Activated gamma-delta T cell treated with Interleukin-2 at 50 U/mL for 16 hours (primary cell): ENCODE measurements at places on chromosomes 2 and 18.

- DNase-seq: no peak
Measured at GRCh38 chr18:58562999-58563667, 65.8 kb downstream of the ALPK2 start.

DNA sequence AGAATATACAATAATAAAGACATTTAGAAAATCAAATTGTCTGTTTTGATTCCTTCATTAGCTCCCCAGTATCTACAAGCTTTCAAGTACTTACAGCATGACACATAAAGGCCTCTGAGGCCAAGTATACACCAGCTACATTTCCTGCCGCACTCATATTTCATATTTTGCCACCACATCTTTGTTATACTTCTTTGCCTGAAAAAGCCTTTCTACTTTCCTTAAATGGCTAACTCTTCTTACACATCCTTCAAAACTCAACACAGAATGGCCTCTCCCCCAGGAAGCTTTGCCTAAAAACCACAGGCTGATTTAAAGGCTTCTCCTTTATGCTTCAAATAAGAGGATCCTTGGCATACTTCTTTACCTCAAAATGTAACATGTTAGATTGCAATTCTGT, 4.5 kb downstream of the STK17B start:
- DNase-seq: no peak

DNA sequence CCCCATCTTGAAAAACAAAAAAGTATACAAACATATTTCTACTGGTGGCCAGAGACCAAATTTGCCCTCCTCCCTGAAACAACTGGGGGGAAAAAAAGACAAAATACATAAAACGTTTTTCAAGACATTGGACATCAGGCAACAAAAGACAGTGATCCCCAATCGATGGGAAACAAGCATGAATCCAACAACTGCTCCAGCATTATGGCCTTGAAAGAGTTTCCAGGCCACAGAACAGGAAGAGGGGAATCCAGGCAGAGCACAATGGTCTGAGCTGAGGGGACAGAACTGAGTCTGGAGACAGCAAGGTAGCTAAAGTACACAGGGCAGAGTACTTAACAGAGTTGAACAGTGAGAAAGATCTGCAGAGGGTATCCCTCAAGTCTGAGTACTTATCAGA, 4.4 kb downstream of the CCDC88A start:
- no peak for DNase-seq

- DNase-seq: no peak
Measured at GRCh38 chr18:22293417-22293816, 124.0 kb downstream of the GATA6 start.

- DNase-seq: no peak
Measured at GRCh38 chr2:119440873-119441272, 9.2 kb downstream of the TMEM37 start.

DNA sequence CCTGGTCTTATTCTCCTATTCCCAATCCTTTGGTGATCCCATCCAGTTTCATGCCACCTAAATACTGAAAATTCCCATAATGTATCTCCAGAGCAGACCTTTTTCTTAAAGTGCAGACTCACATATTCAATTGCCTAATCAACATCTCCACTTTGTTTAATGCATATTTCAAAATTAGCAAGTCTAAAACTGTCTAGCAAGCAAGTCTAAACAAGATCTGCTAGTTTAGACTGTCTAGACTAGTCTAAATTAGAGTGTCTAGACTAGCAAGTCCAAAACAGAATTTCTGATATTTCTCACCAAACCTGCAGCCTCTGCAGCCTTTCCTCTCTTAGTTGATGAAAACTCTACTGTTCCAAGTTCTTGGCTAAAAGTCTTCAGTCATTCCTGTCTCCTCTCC, 44.6 kb downstream of the THUMPD2 start:
- DNase-seq: no peak

DNA sequence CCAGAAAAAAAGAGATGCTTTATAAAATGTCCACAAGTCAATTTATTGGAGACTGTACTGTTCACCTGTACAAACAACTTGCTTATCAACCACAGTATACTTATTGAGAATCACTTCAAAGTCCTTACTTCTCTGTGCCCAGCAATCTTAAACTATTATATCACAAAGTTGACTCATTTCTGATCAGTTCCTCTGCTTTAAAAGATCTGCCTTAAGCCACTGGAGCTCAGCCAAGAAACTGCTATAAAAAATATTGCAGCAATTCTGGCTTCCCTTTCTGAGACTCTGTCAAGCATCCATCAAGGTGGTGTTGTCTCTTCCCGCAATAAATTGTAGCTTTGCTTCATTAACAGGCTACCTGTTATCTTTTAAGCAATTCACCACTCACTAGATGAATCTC, 375.2 kb upstream of the SPHKAP start:
- DNase-seq: no peak

DNA sequence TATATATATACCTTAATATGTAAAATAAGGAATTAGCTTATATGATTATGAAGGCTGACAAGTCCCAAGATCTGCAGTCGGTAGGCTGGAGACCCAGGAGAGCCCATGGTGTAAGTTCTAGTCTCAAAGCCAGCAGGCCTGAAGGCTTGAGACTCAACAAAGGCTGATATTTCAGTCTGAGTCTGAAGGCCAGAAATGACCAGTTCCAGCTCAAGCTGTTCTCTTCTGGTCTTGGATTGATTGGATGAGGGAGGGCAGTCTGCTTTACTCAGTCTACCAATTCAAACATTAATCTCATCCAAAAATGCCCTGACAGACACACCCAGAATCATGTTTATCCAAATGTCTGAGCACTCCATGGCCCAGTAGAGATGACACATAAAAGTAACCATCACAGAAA, 22.0 kb downstream of the HNMT start:
- no peak for DNase-seq

- DNase-seq: no peak
Measured at GRCh38 chr2:68471385-68471784, 4.0 kb downstream of the APLF start.

DNA sequence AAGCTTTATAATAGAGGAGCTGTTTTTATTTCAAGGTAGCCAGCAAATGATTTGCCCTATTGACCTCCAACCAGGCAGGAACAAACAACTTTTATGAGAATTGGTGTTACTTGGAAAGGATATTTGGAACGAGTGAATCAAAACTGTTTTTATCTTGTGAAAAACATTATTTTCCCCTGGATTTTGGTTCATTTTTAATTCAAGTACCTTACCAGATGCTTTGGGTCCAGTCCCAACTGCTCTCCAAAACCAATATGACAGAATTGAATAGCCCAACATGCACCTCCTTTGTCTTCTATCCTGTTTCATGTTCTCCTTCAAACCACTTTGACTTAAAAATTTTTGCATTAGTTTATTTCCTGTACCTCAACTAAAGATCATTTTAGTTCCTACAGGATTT, 178.6 kb upstream of the RBMS1 start:
- DNase-seq: no peak

DNA sequence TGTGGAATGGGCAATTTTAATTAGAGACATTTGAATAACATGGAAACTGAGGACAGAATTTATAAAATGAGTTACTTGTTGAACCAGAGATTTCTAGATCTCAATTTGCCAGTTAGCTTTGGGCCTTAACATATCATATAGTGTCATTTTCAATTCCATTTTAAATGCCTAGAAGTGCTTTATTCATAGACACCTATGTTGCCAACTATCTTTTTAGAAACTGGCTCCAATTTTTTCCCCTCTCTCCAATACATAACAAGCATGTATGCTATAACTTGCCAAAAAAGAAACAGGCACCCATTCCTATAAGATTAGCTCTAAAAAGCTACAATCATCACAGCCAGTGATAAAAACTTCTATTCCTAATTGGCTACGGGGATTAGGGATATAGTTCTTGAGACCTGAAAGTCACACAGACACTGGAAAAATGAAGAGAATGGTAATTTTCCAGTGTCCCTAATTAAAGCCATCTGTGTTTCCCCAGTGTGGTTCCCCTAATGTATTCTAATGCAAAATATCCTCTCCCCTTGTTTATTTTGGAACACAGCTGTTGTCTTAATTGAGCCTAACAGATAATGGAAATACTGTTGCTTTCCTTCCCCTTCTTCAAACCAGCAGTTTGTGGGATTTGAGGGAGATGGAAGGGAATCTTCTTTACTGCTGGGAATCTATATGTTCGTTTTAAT, 205.5 kb upstream of the FSHR start:
- no peak for DNase-seq

DNA sequence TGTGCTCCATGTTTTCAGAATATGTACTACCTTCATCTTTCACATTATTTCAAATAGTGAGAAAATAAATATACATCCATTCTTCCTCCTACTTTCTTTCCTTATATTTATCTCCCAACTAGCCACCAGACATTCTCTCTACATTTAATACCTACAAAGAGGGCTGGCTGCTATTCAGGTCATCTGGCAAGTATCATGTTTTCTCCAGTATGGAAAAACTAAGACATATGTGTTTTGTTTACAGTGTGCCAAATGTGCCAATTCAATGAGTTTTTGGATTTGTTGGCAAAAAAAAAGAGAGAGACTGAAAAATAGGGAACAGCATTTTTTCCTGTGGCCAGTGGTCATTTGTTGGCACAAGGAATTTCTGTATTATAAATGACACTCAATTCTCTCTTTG, 1207.3 kb downstream of the DPP10 start:
- no peak for DNase-seq

DNA sequence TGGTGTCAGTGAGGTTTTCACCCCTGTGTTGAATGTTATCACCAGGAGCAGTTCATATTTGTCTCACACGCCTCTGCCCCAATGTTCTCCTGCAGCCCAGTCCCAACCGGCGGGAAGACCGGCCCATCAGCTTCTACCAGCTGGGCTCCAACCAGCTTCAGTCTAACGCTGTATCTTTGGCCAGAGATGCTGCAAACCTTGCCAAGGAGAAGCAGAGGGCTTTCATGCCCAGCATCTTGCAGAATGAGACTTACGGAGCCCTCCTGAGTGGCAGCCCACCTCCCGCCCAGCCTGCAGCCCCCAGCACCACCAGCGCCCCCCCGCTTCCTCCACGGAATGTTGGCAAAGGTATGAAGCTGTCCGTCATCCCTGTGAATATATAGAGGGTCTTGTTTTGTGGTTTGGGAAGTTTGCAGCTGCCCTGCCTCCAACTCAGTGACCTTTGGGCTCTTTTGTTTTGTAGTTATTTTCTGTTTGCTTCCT, 35.1 kb downstream of the ITGB1BP1 start:
- no peak for DNase-seq

DNA sequence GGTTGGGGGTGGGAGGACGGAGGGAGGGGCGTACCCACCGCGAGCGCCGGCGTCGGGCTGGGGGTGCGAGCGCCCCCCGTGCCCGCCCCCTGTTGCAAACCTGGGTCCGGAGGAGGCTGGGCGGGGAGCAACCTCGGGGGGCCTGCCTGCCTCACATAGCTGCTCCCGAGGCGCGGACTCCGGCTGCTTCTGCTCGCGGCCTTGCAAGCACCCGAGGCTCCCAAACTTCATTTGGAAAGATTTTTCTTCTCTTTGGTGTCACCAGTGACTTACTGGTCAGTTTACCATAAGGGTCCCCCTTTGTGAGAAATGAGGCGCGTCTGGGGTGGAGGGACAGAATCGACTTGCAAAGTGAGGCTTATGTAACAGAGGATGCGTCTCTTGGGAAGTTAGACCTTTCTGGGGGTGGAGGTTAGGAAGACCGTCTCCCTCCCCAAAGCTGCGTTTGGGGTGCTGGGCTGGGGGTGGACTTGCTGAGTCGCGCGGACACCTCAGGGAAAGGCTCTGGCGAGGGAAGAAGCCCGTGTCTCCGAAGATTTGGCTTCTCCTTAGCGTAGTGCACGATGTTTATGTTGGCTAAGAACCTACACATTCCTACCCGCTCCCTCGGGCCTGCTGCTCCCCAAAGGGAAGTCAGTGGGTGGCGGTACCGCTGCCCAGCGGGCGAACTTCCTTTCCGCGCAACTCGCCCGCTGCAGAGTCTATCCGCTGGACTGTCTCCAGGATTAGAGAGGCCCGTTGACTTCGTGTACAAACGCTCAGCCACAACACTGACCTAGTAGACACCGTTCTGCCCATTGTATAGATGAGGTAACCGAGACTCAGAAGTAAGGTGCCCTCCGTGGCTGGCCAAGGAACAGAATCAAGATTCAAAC, 559 bp downstream of the TMEM37 start:
- no peak for DNase-seq

- no peak for DNase-seq
Measured at GRCh38 chr2:175362331-175362730, 180.8 kb upstream of the ATP5MC3 start.

- DNase-seq: no peak
Measured at GRCh38 chr2:133641497-133641896, 73.2 kb upstream of the NCKAP5 start.

DNA sequence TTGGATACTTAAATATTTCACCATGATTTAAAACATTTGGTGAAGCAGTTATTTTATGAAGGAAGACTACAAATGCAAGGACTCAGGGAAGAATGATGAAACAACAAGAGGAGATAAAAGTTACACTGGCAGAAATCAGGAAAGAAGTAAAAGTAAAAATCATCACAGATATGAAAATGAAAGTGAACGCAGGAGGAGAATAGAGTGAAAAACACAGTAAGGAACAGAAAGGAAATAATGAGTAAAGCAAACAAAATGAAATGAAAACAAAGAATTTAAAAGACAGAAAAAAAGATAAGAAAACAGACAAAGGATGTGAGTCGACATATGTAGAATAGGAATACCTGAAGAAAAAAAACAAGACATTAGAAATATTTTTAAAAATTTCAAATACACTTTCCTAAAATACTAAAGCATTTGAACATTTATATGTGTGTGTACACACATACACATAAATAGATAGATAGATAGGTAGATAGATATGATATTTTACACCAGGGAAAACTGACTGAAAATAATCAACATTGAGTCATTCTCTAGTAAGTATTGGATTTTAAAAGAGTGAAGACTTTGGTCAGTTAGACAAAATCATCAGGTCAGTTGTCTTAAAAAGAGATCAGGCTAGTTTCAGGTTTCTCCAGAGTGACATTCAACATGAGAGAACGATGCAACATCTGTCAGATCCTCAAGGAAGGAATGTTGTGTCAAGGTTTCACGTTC, 12.1 kb upstream of the KDSR start:
- DNase-seq: no peak

- no peak for DNase-seq
Measured at GRCh38 chr18:22844190-22844589, 88.9 kb upstream of the RBBP8 start.

GRCh38 chr2:191739194-191739593, 61.3 kb downstream of the NABP1 start:
- no peak for DNase-seq

- DNase-seq: no peak
Measured at GRCh38 chr2:236749346-236749745, 179.7 kb downstream of the ACKR3 start.

GRCh38 chr2:7919510-7919909, 762.3 kb upstream of the ID2 start:
- no peak for DNase-seq

- no peak for DNase-seq
Measured at GRCh38 chr2:59726228-59727120, 827.0 kb downstream of the BCL11A start.

DNA sequence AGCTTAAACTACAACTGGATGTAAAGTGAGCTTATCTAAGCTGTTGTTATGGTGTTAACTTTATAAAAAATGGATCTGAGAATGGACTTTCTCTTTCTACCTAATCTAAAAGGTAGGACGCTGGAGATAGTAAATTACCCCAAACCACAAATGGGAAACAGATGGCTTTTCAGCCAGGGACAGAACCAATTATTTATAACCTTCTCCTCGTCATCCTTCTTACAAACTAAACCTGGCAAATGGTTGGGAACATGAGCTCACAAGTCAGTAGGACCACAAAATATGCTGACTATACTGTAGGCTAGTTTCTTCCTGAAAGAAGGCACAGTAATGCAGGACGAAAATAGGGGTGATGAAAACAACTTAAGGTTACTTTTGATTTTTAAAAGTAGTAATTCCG, 32.7 kb upstream of the ZDBF2 start:
- DNase-seq: no peak
